ENCODE measurements at places on chromosomes 3 and 15.
A peak's percentile ranks its signal among the peaks of the same experiment; 100 is the strongest.

GRCh38 chr3:155960060-155960459 lies 89.6 kb downstream of the GMPS start:
- no peak for DNase-seq

GRCh38 chr15:35383506-35383905 lies 162.5 kb downstream of the DPH6 start:
- no peak for DNase-seq

- DNase-seq, result no peak
Measured at GRCh38 chr15:64997066-64997465, 7.4 kb upstream of the SPG21 start.

- no peak for DNase-seq
Measured at GRCh38 chr3:70742081-70742480, 429.6 kb upstream of the MDFIC2 start.

DNA sequence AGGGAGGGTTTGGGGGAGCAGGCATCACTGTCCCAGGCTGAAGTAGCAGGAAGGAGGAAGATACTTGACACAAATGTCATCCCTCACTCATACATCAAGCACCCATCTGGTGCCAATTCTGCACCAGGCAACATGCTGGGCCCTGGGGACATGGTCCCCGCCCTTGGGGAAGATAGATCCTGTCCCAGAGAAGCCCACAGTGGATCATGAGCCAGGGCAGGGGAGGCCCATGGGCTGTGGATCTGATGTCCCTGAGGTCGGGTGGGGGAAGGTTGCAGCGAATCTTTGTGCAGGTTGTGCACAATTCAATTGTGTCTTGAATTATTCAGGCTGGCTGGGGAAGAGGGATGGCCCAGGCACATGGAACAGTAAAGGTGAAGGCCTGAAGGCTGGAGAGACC lies 6.4 kb upstream of the CCDC33 start:
- DNase-seq, result no peak

GRCh38 chr3:134344560-134344959 lies 29.7 kb downstream of the AMOTL2 start:
- DNase-seq, result no peak

GRCh38 chr15:68626739-68627138 lies 47.9 kb downstream of the CORO2B start:
- no peak for DNase-seq

DNA sequence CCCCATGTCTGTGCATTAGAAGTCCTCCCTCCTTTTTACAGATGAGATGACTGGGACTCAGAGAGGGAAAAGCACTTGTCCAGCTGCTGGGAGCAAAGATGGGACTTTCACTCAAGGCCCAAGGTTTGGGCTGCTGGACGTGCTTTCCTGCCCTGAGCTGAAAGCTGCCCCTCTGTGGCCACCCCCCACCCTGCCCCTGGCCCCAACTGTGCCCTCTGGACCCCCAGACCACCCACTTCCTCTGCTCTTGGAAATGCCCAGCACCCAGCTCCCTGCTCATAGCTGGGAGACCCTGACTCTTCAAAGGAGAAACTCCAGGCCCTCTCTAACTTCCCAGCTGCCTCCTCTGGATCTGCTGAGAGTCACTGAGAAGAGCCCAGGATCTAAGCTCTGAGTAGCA lies 20.7 kb downstream of the GRIP2 start:
- DNase-seq, result no peak

DNA sequence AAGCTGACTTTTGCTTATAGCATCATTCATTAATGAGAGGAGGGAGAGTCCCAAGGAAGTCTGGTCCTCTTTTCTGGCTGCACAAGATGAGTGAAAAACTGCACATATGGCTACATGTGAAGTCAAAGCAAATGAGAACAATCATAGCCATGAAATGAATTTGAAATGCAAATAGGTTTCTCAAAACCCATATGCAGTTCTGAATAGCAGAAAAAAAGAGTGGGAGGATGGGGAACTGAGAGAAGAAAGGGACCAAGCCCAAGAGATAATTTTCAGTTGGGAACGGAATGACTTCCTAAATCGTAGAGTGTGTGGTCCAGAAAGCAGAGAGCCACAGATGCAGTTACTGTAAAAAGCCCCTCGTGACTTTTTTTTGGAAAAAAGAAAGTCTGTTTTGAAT lies 66.3 kb downstream of the GTPBP8 start:
- DNase-seq, result no peak

GRCh38 chr3:148911592-148911991 lies 46.5 kb downstream of the CPA3 start:
- no peak for DNase-seq

DNA sequence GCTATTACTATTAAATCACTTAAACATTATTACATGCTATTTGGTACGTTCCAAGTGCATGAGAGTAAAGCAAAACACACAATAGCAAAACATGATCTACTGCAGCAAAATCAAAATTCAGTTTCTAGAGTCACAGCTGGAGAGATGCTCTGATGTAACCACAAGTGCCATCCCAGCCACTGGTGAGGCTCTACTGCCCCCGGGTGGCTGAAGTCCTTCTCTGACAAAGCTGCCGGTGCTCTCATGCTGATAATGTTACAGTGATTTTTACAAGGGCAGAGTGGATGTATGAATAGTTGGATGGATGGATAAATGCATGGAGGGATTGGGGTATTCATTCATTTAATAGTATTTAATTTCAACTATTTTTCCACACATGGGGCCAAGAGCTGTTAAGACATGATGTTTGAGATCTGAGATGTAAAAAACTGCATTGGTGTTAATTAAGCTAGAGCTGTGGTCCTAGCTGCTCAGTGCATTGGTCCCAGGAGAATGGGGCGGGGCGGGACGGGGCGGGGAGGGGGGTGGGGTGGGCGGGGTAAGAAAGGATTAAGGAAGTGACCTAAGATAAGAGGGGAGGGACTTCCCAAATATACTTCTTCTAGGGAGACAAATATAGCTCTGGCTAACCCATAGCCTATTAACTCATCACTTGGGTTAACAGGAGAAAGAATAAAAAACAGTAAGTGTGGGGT lies 5.3 kb upstream of the SPESP1 start:
- peak; percentile 65 for DNase-seq

DNA sequence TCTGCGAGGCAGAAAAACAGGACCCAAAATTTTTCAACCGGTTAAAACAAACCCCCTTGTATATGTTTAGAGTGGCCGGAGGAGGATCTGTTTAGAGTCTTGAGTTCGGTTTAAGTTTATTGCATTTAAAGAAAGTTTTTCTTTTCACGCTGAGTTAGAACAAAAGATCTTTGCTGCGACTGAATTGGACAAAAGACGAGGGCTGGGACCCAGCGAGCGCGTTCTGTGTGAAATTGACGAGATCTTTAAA lies 9.8 kb downstream of the NR2F2 start:
- no peak for DNase-seq

GRCh38 chr3:58728723-58729122 lies 62.1 kb upstream of the FAM3D start:
- no peak for DNase-seq

- no peak for DNase-seq
Measured at GRCh38 chr3:13714251-13714916, 165.5 kb downstream of the FBLN2 start.

DNA sequence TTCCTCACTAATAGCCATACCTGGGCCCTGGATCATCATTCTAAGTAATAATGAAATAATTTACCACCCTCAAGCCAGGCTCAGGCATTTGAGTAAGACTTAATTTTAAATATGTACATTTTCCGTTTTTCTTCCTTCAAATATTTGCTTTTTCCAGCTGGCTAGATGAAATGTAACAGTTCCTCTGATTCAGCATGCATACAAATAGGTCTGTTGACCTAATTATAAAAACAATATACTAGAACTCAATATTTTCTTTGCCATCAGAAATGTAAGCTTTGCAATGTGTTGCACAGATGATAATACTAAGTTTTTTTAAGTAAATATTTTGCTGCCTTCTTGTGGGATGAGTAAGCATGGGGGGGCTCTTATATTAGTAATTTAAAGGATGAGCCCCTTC lies 91.6 kb downstream of the FEZF2 start:
- DNase-seq, result no peak

DNA sequence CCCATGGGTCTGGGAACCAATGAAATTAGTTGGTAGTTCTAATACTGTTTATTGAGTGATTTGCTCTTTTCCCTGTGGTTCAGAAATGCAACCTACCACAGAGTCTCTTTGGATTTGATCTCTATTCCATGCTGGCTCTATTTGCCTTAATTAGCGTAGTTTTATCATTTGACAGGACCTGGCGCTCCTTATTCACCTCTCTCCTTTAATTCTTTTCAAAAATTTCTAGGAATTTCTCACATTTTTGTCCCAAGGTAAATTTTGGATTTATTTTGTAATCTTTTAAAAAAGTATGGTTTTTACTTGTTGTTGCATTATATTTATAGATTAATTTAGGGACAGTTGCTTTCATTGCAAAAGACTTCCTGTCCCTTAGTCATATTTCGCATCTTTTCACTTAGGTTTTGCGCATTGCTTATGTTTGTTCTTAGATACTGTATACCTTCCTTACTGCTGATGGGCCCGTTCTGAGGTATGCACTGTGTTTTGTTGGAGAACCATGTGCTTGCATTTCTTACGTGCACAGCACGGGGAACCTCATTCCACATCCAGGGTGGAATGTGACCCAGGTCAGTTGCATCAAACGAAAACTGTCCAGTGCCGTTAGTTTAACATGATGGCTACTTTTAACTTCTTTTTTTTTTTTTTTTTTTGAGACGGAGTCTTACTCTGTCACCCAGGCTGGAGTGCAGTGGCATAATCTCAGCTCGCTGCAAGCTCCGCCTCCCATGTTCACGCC lies 27.0 kb downstream of the SENP5 start:
- DNase-seq, result no peak

DNA sequence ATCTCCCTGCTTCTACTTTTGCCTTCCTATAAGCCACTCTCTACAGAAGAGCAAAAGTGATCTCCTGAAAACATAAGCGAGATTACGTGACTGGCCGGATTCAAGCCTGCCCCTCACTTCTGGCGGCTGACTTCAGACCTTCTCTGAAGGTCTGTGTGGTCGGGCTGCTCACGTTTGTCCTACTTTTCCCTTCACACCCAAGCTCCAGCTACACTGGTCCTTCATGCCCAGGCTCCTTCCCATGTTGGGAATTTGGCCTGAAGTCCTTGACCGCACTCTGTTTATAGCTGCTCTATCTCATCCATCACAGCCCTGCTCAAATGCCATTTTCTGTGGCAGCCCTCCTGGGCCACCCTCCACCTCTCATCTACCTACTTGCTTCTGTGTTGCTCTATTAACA lies 6.7 kb upstream of the PLA2G4E start:
- DNase-seq, result no peak

- no peak for DNase-seq
Measured at GRCh38 chr3:72906154-72906553, 18.3 kb downstream of the GXYLT2 start.

DNA sequence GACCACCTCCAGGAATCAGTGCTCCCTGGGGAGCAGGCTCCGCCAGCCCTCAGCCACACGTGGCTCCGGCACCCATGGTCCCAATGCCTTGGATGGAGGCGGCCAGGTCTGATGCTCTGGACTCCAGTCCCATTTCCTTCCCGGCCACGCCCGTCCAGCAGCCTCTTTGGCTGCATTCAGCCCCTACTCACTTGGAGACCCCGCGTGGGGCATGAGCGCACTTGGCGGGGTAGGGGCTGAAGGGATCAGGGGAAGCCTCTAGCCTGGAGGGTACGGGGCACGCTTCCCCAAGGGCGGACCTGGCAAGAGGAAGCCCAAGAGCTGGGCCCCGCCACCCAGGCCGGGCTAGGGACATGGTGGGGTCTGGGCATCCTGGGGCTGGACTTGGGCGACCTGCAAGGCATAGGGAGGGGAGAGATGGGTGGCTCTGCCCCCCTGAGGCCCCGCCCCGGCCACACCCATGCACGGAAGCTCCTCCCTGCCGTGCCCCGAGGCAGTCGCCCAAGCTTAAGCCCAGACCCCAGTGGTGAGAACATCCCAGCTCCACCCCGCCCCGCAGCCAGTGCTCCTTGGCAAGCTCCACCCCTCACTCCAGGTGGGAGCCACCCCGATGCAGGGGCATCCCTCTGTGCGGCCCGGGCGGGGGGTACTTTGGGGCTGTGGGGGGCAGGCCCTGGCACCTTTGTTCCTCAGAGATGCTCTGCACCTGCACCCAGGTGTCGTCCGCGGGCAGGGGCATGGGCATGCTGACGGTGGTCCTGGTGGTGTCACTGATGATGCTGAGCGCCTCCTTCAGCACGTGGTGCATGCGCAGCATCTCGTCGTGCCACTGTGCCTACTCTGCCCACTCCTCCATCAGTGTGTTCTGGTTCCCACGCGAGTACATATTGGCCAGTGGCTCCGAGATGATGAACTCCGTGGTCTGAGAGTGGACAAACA lies 163.5 kb downstream of the GOLGA6L4 start:
- DNase-seq, result no peak

DNA sequence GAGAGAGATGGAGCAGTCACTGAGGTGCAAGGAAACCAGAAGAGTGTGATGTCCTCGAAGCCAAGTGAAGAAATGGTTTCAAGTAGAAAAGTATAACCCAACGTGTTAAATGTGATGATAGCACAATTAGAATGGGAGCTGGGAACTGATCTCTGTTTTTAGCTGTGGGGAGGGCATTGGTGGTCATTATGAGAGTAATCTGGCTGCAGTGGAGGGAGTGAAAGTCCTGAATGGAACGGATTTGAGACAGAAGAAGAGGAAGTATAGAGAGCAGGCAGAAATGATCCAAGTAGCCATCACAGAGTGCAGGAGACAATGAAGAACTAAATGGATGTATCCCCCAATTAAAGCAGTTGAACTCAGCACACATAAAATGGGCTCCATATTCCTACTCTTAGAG lies 235.3 kb downstream of the IGSF11 start:
- no peak for DNase-seq

DNA sequence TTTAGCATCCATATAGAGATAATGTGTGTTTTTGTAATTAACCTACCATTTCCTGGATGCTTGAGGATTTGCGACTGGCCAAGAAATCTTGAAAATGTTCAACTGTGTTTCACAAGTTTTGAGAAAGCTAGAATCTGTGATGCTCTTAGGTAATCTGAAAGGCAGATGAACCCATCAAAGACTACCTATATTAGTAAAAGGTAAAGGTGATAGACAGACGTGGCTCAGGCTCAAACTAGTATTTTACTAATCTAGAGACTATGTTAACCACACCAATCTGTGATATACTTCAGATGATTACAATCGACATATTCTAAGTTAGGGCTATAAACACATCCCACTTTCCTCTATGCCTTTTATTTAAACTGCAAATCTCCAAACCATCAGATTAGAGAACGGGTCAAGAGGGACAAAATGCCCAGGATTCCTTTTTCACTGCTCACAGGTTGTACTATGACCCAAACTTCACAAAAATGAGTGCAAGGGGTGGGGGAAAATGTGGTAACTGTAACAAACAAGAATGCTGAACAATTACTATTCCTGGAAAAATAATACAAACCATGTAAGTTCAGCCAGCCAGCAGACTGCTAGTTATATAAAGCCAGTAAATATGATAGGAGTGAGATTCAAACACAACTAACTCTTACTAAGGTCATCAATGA lies 295.1 kb downstream of the FOXP1 start:
- DNase-seq, result no peak

- no peak for DNase-seq
Measured at GRCh38 chr3:185422677-185423076, 59.7 kb downstream of the MAP3K13 start.

- DNase-seq, result no peak
Measured at GRCh38 chr3:14793126-14793857, 25.5 kb upstream of the FGD5 start.

GRCh38 chr15:40481341-40482074 lies 10.7 kb downstream of the CHST14 start:
- DNase-seq, result no peak

All from frontal cortex (tissue), 4 donors.